ENCODE measurements at places on chromosomes 3 and 15. TPM values are rescaled to one million over a fixed set of nuclear protein-coding genes. Genes with fewer than 3 reads are reported as not detected.

Gene CCR3
- not detected for total RNA-seq

Gene COL7A1
- 149 TPM for total RNA-seq

Gene HTR3E
- total RNA-seq = not detected

Gene STAB1
- total RNA-seq = 0.16 TPM

Gene USP13
- total RNA-seq = 10.2 TPM

Gene RTP4
- total RNA-seq = not detected

Gene DHX36
- total RNA-seq = 49.1 TPM

Gene GABRA5
- 102 TPM for total RNA-seq

Gene KIF7
- total RNA-seq = 3.2 TPM

Gene CCR9
- total RNA-seq = not detected

Gene LTF
- not detected for total RNA-seq

Gene HACL1
- 24.4 TPM for total RNA-seq

Gene ARHGEF26
- total RNA-seq = 9.1 TPM

Gene PLA2G4B
- 0.78 TPM for total RNA-seq

Gene TRH
- total RNA-seq = not detected

Gene GOLGA8H
- total RNA-seq = 2.6 TPM

Gene GP9
- not detected for total RNA-seq

Gene CLDN18
- total RNA-seq = not detected

Gene ACSBG1
- total RNA-seq = 0.31 TPM

Gene GABRG3
- total RNA-seq = not detected

Gene CPNE9
- 0.17 TPM for total RNA-seq

Gene SPATA12
- total RNA-seq = 0.62 TPM

Gene REC114
- total RNA-seq = not detected

Gene LRRC31
- total RNA-seq = not detected

Gene GRM7
- total RNA-seq = not detected

Gene CLDN16
- total RNA-seq = not detected

Gene INAFM2
- 6.8 TPM for total RNA-seq

Gene CKMT1A
- 2.9 TPM for total RNA-seq

Gene MYZAP
- 0.91 TPM for total RNA-seq

Gene ZBBX
- not detected for total RNA-seq

Gene C3orf62
- total RNA-seq = 2.1 TPM

Gene CHRFAM7A
- total RNA-seq = 4.6 TPM

Gene MRPS11
- total RNA-seq = 111 TPM

Gene ACKR2
- not detected for total RNA-seq

Gene KCNMB3
- total RNA-seq = 2.0 TPM

Measured in A549 treated with Mapracorat at 1 μM for 4 hours (cell line).